ENCODE measurements at places on chromosomes 6 and 20.

GRCh38 chr6:3607599-3607998, 143.9 kb downstream of the PXDC1 start:
- no peak for DNase-seq

GRCh38 chr6:152267967-152268845, 369.0 kb downstream of the SYNE1 start:
- peak; percentile 35 for DNase-seq

GRCh38 chr6:131787766-131788712, 19.8 kb upstream of the ENPP1 start:
- DNase-seq = no peak

- DNase-seq = no peak
Measured at GRCh38 chr6:1347161-1347560, 35.3 kb downstream of the FOXQ1 start.

DNA sequence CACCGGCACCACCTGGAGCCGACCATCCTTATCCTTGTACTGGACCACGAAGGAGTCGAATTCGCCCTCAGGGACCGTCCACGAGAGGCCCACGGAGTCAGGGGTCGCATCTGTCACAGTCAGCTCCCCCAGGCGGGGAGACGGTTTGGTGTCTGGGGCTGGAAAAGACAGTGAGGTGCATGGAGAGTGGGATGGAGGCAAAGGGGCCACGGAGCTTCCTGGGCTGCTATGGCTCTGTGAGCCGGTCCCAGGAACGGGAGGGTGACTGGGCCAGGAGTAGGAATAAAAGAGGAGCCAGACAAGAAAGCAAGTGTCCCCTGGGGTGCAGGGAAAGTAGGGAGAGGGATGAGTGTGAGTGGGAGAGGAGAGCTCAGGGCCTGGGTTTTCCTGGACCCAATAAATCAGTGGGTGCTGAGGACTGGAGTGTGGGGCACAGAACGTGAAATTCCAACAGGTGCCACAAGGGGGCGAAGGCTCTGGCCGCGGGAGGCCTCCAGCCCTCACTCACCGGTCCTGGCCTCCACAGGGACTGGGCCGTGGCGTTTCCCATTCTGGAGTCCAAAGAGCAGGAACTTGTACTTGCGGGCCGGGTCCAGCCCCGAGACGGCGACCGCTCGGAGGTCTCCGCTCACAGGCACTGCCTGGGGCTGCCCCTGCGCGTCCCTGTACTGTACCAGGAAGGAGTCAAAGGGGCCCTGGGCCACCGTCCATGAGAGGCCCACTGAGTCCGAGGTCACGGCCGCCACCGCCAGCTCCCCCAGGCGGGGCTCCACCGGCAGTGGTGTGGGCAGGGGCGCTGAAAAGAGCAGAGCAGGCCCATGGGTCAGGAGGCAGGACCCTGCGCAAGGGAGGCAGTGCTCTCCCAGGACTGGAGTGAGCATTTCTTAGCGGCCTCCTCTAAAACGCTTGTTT, 9.9 kb downstream of the CYP21A2 start:
- peak; percentile 45 for DNase-seq

DNA sequence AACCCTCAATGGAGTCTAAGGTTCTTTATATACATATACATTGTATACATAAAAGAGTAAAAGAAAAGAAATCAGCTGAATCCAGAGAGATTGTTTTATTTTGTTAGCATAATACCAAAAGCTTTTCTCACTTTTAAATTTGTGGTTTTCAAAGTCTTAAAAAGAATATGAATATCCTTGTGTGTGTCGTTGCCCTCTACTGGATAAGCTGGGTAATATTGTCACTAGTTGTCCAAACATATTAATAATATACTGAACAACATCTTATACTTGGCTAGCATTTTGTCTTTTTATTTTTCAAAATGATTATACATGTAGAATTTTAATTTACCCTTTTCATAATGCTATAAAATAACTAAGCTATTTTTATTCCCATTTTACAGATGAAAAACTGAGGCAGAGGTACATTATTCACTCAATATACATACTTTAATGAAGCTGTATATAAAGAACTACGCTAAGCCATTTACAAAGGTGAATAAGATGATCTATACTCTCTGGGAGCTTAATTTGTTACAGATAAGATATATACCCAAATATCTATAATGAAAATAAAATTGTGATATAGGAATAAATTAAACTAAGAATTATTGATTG, 531.7 kb downstream of the TFAP2B start:
- DNase-seq = peak; percentile 28

DNA sequence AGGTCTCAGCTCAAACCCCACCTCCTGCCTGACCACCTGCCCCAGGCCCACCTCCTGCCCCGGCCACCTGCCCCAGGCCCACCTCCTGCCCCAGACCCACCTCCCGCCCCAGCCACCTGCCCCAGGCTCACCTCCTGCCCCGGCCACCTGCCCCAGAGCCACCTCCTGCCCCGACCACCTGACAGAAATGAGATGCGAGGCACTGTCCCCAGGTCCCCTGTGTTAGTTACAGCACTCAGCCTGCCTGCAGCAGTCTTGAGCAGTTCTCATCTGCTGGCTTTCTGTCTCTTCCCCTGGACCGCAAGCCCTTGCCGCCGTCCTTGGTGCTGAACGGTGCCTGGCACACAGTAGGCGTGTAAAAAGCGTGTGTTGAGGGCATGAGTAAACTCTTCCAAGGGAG, 79.5 kb downstream of the CDH4 start:
- DNase-seq = no peak

DNA sequence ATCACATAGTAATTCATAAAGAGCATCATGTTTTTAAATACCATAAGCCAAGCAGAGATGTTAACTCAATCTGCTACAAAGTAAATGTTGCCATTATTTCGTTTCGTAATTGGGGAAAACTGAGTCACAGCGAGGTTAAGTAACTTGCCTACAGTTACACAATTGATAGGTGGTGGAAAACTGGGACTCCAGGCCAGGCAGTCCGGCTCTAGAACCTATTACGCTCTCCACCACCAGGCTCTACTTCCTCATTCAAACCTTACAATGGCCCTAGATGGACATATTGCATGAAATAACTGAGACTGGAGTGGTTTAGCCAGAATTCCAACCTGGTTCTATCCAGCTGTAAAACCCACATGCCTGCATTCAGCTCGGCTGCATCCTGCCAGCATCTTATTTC, 58.2 kb downstream of the LINC00237 start:
- no peak for DNase-seq

DNA sequence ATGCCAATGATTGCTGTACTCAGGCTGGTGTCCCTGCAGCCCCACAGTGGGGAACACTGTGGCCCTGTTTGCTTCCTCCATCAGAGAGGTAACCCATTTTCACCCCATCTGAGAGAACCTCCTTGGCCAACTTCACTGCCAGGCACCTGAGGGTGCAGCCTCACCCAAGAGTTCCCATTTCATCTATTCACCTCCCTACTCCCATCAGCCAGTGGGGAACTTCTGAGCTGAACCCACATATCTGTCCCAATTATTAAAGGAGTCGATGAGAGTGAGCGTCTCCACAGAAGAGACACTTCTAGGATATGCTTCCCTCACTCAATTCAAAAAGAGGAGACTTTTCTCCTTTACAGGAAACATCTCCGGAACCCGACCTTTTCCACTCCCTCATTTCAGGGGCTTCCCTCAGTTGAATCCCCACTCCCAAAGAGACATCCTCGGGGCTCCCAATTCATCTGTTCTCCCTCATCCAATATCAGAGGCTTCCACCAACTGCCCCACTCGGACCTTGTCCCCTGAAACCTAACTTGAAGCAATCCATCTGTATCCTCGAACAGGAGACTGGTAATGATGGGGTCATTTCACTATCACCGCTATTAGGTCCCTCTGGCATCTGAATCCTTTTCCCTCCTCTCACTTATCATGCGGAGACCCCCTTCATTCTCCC, 988 bp downstream of the UBE2V1 start:
- DNase-seq = no peak

- DNase-seq = no peak
Measured at GRCh38 chr6:3233321-3233720, 5.9 kb upstream of the TUBB2B start.

DNA sequence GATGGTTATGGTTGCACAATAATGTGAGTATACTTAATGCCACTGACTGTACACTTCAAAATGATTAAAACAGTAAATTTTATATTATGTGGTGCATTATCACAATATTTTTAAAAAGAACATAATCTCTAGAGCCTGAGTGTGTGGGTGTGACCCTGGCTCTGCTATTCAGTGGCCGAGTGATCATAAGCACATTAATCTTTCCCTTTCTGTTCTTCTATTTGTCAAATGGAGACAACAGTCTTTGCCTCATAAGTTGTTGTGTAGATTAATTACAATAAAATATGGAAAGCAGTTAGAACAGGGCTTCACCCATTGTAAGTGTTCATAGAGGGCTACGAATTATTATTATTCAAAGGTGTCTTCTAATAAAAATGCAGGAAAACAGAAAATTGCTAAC, 548.6 kb downstream of the HTR1B start:
- no peak for DNase-seq

DNA sequence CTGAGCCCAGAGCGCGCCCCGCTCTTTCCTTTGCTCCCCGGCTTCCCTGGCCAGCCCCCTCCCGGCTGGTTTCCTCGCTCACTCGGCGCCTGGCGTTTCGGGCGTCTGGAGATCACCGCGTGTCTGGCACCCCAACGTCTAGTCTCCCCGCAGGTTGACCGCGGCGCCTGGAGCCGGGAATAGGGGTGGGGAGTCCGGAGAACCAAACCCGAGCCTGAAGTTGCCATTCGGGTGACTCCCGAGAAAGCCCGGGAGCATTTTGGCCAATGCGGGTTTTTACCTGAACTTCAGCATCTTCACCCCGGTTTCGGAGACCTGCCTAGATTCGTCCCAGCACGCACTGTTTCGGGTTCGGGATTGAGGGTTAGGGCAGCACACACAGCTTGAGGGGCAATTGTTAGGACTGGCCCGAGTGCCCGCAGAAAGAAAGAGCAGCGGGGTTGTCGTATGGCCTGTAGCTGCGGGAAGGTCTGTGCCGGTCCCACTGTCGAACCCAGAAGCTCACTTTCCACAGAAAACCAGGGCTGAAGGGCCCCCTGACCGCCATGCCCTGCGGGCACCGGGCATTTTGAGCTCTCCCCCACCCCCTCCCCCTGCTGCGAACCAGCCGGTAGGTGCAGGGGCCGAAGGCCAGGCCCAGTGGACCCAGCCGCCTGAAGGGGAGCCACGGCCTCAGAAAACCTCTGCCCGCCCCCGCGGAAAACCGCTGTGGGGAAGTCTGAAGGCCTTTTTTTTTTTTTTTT, 2.1 kb downstream of the FOXP4 start:
- no peak for DNase-seq

DNA sequence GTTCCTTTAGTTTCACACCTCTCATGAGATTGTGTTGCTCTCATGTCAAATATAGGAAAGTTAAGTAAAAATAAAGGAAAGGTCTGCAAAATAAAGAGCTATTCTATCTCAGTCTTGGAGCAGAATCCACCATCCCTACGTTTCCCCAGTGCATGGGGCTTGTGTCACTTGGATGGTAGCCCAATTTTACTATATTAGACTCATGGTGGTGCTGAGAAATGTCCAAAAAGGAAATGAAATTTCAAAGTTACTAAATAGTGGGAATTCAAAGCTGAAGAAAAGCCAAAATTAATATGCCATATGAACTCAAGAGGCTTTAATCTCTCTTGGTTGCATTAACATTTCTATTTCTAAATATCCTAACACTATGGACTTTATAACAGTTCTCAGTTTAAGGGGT, 1283.3 kb upstream of the GJE1 start:
- no peak for DNase-seq

GRCh38 chr20:51220293-51220706, 197.4 kb upstream of the KCNG1 start:
- no peak for DNase-seq

DNA sequence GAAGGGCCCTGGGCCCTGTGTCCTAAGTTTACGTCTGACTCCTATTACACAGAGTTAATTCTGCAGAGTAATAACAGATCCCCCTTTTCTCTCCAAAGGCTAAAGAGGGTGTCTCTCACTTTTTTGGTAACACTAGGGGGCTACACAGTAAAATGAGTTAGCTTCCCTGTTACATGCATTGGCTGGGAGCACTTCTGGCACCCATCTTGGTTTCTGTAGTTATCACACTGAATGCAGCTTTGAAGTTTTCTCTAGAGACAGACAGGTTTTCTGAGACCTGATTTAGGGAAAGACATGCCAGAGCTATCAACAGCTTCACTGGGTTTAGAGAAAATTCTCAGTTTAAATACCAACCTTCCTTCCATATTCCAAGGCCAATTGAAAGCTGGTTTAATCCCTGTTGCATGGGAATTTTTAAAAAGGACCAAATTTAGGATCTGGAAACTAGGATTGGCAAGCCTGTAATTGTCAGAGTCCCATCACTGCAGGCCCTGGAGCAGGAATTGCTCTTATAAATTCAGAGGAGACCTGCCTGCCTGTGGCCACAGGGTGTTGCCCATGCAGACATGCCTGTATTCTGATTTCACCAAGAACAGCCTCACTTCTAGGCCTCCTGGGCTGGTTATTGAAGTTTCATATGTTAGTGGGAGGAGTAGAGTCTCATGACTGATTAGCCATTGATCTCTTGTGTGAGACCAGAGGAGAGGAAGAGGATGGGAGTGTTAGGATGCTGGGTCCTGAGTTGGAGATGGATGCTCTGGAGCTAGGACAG, 29.4 kb downstream of the RNF8 start:
- DNase-seq = peak; percentile 34

DNA sequence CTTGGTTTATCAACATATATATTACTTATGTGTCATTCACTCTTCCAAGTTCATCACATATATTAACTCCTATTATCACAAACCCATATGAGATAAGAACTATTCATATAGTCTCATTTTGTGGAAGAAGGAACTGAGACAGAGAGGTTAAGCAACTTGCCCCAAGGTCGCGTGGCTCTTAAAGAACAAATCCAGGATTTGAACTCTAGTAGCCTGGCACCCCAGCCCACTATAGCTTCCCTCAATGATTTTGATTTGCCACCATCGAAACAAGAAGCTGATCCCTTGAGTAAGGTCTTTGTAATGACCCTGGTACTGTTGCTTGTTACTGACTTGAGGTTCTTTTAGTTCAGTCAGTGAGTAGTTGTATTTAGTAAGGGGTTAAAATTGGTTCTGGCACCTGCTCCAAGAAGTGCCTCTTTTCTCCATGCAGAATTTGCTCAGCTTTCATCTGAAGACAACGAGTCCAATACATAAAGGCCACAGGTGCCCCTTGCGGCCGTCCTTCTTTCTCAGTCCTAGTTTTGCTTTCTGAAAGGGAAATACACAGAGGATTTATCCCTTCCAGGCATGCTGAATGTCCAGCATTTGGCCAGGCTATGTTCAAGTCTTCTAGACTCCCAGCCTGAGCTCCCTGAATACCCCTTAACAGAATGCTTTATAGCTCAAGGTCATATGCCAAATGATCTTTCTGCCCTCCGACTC, 253.0 kb downstream of the TBC1D7 start:
- no peak for DNase-seq

- no peak for DNase-seq
Measured at GRCh38 chr6:124522335-124522734, 439.9 kb upstream of the RNF217 start.

GRCh38 chr6:133170602-133171001, 70.6 kb upstream of the EYA4 start:
- DNase-seq = no peak

GRCh38 chr20:35660122-35660937, 4.4 kb downstream of the CPNE1 start:
- DNase-seq = no peak

- DNase-seq = peak; percentile 20
Measured at GRCh38 chr6:35727231-35727934, 9.4 kb upstream of the ARMC12 start.
